Sigmoid colon (tissue), 7 donors: ENCODE measurements at places on chromosomes 6 and 20. TPM values are rescaled to one million over a fixed set of nuclear protein-coding genes. Genes with fewer than 3 reads are reported as not detected.

Gene PCSK2
- polyA plus RNA-seq = 0.54 TPM

Gene GGTLC1
- polyA plus RNA-seq = not detected

Gene FERMT1
- polyA plus RNA-seq = 31.5 TPM

Gene ARFGEF3
- 5.2 TPM for polyA plus RNA-seq

Gene ZNF831
- 4.4 TPM for polyA plus RNA-seq

Gene HLA-DMA
- 131 TPM for polyA plus RNA-seq

Gene SDHAF4
- polyA plus RNA-seq = 7.4 TPM

Gene DOK5
- polyA plus RNA-seq = 0.32 TPM

Gene DEFB118
- not detected for polyA plus RNA-seq

Gene NOX3
- not detected for polyA plus RNA-seq

Gene TCP11
- polyA plus RNA-seq = not detected

Gene GABRR2
- not detected for polyA plus RNA-seq

Gene CD24
- 850 TPM for polyA plus RNA-seq

Gene FKBP1C
- polyA plus RNA-seq = not detected

Gene VWA7
- polyA plus RNA-seq = 6.0 TPM

Gene FAM110A
- polyA plus RNA-seq = 6.7 TPM

Gene ENPP1
- 2.5 TPM for polyA plus RNA-seq

Gene PLN
- polyA plus RNA-seq = 14.6 TPM

Gene TRIM31
- polyA plus RNA-seq = 133 TPM

Gene DUSP15
- not detected for polyA plus RNA-seq

Gene PLG
- not detected for polyA plus RNA-seq

Gene MATN4
- not detected for polyA plus RNA-seq

Gene APOBEC2
- 0.20 TPM for polyA plus RNA-seq

Gene MOCS1
- 13.8 TPM for polyA plus RNA-seq

Gene MUC21
- not detected for polyA plus RNA-seq

Gene ACSS2
- 179 TPM for polyA plus RNA-seq

Gene DZANK1
- 4.2 TPM for polyA plus RNA-seq

Gene PRICKLE4
- not detected for polyA plus RNA-seq

Gene TP53TG5
- not detected for polyA plus RNA-seq

Gene TFAP2A
- polyA plus RNA-seq = not detected

Gene GJA10
- polyA plus RNA-seq = not detected

Gene ADRM1
- polyA plus RNA-seq = 77.7 TPM

Gene VTA1
- 49.9 TPM for polyA plus RNA-seq
